ENCODE measurements at places on chromosomes 3 and 15.

- H3K4me1 ChIP-seq, result peaks cover 16% of the 10 kb centered on the region
- H3K27ac ChIP-seq, result no peak overlapping the region
- no peak for DNase-seq
- H3K36me3 ChIP-seq, result peaks cover 12% of the 10 kb centered on the region
- peak overlapping the region; percentile 58 for H3K4me3 ChIP-seq
Measured at GRCh38 chr3:23294770-23295387, 91.8 kb downstream of the UBE2E2 start.

DNA sequence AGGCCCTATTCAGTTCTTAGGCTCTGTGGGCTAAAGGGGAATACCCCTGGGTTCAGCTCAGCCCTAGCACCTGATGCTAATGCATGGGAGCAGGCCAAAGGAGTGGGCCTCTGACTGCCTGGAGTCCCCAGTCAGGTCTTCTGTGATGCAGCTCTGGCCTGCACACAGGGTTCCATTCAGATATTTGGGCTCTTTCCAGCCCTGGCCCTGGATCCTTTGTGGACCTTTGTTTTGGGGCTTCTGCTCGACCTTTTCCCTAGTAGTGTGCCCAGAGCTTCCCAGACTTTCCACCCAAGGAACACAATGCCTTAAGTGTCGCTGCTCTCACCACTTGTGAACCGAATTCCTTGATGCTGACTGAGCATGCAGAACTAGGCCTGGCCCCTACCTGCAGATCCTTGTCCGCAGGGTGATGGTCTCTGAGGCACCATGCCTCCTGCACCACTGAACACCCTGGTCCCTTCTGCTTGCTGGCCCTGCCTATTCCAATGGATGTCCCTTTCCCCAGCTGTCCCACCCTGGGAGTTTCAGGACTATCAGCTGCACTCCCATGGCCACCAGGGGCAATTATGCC lies 5.1 kb downstream of the SEC13 start:
- H3K36me3 ChIP-seq, result peaks cover 16% of the 10 kb centered on the region
- DNase-seq, result no peak
- H3K27me3 ChIP-seq, result no peaks in the 10 kb centered on the region
- peaks cover 17% of the 10 kb centered on the region for H3K4me1 ChIP-seq

DNA sequence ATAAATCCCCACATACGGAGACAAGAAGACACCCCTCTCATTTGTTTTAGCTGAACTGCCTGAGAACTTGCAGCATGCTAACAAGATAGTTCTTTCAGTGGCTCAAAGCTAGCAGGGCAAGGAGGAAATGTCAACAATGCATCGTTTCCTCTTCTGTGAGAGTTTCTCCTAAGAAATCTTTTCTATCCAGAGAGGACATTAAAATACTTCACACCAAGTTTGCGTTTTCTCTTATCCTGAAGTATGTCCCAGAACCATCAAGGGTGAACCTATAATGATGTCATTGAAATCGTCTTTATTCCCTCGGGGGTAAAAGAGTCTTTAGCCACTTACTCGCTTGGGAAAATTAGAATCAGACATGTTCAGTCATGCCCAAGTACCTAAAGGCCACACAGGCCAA lies 541.7 kb upstream of the MDFIC2 start:
- H3K36me3 ChIP-seq, result no peaks in the 10 kb centered on the region
- no peaks in the 10 kb centered on the region for H3K4me1 ChIP-seq
- no peak for DNase-seq

DNA sequence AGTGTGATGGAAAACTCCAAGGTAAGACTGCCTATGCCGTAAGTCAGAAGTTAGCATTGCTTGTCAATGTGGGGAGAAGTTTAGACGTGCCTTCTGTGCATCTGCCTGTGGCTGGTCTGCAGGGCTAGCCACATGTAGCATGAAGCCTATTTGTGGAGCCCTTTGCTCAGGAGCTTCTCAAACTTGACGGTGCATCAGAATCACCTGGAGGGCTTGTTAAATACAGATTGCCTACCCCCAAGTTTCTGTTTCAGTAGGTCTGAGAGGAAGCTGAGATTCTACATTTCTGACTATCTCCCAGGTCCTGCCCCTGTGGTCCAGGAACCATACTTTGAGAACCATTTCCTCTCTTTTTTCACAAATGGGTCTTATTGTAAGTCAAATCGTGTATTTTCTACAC lies 292.1 kb upstream of the TPM1 start:
- H3K4me1 ChIP-seq, result no peaks in the 10 kb centered on the region
- peaks cover 6% of the 10 kb centered on the region for H3K27me3 ChIP-seq
- no peak for DNase-seq
- no peak overlapping the region for H3K27ac ChIP-seq

DNA sequence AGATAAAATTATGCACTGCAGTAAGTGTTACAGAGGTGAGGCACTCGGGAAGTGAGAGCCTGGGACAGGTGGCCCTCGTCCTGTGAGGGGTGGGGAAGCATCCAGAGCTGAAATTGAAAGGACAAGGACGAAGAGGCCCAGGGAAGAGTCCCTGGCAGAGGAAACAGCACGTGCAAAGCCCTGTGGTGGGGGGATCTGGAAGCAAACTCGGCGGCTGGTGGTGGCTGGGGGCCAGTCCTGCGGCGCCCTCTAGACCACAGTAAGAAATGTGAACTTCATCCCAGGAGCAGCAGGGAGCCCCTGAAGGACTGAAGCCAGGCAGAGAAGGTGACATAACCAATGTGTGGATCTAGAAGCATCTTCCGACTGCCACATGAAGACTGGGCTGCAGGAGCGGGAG lies 42.8 kb downstream of the GRIP2 start:
- H3K27me3 ChIP-seq, result no peaks in the 10 kb centered on the region
- no peak overlapping the region for H3K4me3 ChIP-seq
- no peaks in the 10 kb centered on the region for H3K4me1 ChIP-seq

- H3K4me1 ChIP-seq, result no peaks in the 10 kb centered on the region
- no peak for DNase-seq
- peaks cover 13% of the 10 kb centered on the region for H3K36me3 ChIP-seq
- H3K27me3 ChIP-seq, result no peaks in the 10 kb centered on the region
- no peak overlapping the region for H3K4me3 ChIP-seq
Measured at GRCh38 chr15:80925597-80926059, 64.0 kb downstream of the MESD start.

- H3K4me3 ChIP-seq, result no peak overlapping the region
- no peak overlapping the region for H3K27ac ChIP-seq
- H3K27me3 ChIP-seq, result peaks cover 9% of the 10 kb centered on the region
- H3K4me1 ChIP-seq, result no peaks in the 10 kb centered on the region
Measured at GRCh38 chr3:64300790-64301423, 75.6 kb upstream of the PRICKLE2 start.

GRCh38 chr15:42331235-42331634 lies 28.1 kb upstream of the CAPN3 start:
- H3K4me1 ChIP-seq, result no peaks in the 10 kb centered on the region
- peaks cover 42% of the 10 kb centered on the region for H3K36me3 ChIP-seq
- DNase-seq, result no peak

- no peaks in the 10 kb centered on the region for H3K36me3 ChIP-seq
- no peak overlapping the region for H3K4me3 ChIP-seq
- no peaks in the 10 kb centered on the region for H3K27me3 ChIP-seq
- no peaks in the 10 kb centered on the region for H3K4me1 ChIP-seq
Measured at GRCh38 chr15:27491666-27492621, 521.0 kb downstream of the GABRG3 start.

GRCh38 chr3:61563313-61564271 lies 2.2 kb downstream of the PTPRG start:
- H3K4me1 ChIP-seq, result peaks cover 3% of the 10 kb centered on the region
- DNase-seq, result no peak
- no peak overlapping the region for H3K27ac ChIP-seq
- H3K27me3 ChIP-seq, result peaks cover 15% of the 10 kb centered on the region
- no peaks in the 10 kb centered on the region for H3K36me3 ChIP-seq

DNA sequence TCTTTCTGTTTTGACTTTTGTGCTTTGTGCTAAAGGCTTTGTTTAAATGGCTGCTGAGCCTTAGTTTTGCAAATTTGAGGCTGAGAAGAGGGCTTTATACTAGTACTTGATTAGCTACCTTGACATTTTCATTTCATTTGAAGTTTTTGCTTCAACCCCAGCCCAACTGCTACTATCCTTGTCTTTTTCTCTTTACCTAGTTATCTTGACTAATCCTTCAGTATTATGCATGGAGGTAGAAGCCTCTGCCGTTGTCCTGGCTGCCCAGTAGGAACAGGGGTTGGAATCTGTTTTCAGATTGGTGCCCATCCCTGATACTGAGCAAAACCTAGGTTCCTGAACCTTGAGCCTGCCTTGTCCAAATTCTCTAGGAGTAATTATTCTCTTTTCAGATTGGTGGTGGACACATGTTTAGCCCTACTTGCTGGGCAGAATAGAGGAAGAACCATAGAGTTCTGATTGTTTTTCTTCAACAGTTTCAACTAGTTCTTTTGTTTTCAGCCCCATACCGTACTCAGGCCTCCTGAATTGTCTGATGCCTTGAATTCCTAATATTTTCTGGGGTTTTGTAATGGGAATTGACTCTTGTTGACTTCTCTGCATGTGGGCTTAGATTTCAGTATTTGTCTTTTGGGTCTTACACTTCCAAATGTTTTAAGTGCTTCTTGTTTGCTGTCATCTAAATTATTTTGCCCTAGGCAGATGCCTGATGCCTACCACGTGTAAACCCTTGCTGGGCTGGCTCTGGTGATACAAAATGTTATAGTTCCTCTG lies 143.2 kb downstream of the DOCK3 start:
- no peaks in the 10 kb centered on the region for H3K36me3 ChIP-seq
- H3K4me1 ChIP-seq, result no peaks in the 10 kb centered on the region
- no peak for DNase-seq
- H3K27me3 ChIP-seq, result no peaks in the 10 kb centered on the region

All from memory B cell (primary cell).